T-helper 2 cell (primary cell): ENCODE measurements at places on chromosomes 4 and X.
A peak's percentile ranks its signal among the peaks of the same experiment; 100 is the strongest.

GRCh38 chr4:99029852-99030251 is 34.3 kb downstream of the METAP1 start:
- no peak for DNase-seq

DNA sequence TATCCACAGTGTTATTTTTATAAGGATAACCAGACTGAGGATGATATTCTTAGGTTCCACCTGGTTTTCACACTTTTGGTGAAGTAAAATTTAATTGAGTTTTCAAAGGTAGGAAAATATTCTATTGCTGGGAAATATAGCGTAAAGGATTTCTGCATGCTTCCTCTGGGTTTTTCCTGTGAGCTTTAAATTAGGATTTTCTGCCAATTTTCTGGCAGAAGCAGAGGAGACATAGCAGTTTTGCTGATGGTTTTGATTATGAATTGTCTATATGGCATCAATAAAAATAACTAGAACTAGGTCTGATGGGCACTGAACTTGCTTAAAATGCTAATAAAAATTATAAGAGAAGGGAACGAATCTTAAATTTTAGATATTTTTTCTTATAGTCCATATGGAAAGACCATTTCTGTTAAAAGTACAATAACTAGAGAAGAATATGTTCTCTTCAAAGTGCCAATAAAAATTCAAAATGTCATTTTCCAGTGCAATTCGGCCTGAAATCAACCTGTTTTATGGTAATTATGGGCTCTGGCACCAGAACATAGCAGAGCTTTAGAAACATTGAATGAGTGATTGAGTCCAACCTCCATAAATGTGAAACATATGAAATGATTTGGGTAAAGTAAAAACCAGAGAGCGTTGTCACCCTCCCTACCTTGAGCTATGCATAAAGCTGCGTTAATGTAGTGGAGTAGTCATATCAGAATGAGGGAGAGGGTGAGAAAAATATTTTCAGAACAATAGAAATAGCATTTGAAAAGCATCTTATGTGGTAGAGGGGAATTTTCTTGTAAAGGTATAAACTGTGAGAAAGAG is 279.7 kb downstream of the SPRY1 start:
- no peak for DNase-seq

DNA sequence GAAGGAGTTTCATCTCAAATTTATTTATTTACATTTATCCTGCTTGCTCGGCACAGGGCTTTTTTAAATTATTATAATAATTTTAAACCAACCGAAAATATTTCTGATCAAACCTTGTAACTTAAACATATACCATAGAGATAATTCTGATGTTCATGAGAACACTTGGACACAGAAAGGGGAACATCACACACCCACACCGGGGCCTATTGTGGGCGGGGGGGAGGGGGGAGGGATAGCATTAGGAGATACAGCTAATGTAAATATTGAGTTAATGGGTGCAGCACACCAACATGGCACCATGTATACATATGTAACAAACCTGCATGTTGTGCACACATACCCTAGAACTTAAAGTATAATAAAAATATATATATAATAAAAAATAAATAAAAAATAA is 2.9 kb downstream of the ANXA5 start:
- no peak for DNase-seq

DNA sequence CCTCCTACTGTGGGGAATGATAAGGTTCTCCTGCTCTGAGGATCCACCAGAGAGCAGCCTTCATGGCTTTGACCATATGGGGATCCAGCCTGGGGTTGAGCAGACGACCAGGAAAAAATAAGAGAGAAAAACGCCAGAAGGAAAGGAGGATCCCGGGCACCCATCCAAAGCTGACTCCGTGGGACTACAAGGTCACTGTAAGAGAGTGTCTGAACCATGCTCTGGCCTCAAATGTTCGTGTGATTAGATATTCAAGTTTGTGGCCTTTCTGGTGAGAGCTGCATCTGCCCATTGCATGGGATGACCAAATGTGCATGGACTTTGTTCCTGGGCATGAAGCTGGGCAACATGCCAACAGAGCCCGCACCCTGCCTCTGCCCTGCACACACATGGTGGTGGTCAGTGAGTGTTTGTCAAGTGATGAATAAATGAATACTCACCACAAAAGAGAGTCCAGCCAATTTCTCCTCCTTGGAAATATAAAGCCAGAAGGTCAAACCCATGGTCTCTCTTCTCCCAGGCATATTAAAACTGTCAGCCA is 346.0 kb upstream of the GATB start:
- no peak for DNase-seq

- DNase-seq, result peak; percentile 27
Measured at GRCh38 chrX:154374313-154375155, at the start of gene FLNA. Gene FLNA (minus strand): TSS chrX:154374634. CDS start chrX:154371245, 3,389 bp downstream.

GRCh38 chrX:12686331-12686730 is 104.9 kb upstream of the PRPS2 start:
- no peak for DNase-seq

DNA sequence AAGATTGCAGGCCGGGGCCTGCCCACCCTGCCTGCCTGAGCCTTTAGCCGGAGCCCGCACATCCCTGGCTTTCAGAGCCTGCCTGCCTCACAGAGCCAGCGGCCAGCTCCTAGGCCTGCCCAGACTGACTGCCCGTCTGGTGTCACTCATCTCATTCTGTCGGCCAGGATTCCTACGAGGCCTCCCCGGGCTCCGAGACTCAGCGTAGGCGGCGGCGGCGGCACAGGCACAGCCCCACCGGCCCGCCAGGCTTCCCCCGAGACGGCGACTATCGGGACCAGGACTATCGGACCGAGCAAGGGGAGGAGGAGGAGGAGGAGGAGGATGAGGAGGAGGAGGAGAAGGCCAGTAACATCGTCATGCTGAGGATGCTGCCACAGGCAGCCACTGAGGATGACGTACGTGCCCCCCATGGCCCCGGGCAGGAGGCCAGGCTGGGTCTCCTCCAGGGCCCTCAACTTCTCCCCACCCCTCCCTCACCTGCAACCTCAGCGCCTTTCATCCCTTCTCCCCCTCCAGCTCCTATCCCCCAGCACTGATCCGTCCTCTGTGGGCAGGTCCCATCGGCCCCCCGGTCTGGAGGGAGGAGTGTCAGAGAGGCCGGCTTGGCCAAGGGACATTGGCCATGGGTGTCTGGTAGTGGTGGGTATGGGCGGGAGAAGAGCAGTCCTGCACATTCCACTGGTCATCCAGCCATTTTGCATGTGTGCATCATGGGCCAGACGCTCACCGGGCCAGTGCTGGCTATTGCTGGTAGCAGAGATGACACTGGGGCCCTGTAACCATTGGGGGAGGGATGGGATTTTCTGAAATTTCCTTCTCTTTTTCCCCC is 22.6 kb upstream of the UBA1 start:
- DNase-seq, result no peak

DNA sequence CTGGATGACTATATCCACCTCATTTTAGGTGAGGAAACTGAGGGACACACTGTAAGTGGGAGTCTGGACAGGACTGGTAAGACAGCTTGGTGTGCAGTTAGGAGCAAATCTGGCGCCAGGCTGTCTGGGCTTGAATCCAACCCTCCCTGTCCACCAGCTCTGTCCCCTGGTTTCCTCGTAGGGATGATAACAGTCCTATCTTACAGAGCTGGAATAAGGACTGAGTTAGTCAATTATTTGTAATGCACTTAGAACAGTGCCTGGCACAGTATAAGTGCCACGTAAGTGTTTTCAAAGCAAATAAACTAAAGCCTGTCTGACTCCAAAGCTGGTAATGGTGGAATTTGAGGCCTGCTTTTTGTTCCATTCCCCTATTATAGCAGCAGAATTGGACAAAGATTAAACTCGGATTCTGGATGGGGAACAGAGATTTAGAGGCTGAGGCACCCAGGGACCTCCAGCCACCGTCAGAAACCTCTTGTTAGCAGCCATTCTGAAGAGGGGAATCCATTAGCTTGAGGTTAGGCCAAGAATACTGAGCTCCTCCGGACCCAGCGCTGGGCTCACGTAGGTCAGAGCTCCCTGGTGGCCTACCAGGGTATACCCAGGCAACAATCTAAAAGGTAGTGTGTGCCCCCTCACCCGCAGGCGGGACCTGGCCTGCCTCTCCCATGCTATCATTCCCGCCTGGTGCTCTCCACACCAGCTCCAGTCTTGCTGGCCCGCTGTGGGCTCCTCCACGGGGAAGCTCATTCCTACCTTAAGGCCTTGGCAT is 102.1 kb downstream of the UCHL1 start:
- DNase-seq, result no peak

DNA sequence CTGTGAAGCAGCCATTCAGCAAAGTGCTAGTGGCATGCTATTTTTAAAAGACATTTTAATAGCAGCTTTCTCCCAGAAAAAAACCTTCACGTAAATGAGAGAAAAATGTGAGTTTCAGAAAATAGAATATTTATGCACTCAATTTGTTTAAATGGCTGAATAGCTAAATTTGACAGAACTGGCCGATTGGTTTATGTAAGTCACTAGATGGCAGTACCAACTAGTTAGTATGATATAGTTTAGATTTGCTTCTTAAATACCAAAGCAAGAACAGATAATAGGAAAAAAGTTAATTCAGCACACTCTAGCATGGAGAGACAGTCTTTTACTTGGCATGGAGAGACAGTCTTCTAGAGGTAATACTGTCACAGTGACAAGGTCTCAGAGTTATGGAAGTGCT is 250.1 kb downstream of the SNCA start:
- DNase-seq, result no peak

- no peak for DNase-seq
Measured at GRCh38 chr4:112626228-112626627, 10.5 kb downstream of the ZGRF1 start.

GRCh38 chr4:86448871-86449270 is 89.0 kb upstream of the MAPK10 start:
- peak; percentile 7 for DNase-seq

- DNase-seq, result no peak
Measured at GRCh38 chrX:152641256-152641875, 3.7 kb downstream of the GABRQ start.

DNA sequence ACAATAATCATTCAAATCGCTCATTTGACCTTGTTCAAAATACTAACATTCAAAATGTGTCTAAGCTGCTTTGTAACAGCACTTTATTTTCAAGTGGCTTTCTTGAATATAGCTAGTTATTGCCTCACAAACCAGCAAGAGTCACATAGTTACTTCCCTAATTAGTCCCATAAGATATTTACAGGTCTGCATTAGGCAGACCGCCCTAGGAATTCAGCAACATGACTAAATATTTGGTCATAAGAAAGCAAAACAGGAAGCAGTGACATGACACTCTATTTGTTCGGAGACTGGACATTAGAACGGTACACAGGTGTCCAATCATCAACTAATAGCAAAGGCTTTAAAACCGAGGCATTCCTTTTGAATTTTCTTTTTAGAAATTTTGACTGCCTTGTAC is 262.0 kb downstream of the COL25A1 start:
- no peak for DNase-seq

DNA sequence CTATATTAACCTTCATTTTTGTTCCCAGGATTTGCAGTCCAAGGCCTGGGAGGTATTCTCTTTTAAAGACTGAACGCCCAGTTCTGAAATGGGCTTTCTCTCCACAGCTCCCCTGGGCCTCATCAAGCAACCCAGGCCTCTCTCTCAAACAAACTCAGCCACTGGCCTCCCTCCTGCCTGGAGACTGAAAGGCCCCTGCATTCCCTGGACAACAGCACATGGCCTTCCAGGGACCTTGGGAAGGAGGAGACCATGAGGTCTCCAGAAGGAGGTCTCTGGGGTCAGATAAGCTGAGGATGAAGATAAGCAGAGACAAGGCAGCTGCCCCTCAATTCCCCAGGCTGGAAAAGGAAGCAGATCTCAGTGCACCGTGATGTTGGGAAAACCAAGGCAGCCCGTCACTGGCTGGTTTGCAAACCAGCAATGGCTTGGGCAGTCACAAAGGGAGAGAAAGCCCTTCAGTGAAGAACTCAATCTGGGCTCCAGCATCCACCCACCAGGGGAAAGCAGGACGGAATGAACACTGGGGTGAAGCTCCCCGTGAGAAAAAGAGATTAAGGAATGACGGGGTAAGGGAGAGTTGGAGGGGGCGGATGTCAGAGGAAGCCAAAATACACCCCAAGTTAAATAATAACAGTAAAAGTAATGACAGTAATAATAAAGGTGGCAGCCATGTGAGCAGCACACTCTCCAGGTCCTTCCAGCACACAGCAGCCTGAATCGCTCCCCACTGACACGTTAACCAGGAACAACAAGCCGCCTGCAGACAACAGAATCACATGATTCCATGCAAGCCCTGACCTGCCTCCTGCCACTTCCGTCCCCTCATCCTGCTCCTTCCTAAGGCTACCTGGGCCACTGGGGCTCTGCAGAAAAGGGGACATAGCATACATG is 22.3 kb downstream of the AMOT start:
- DNase-seq, result no peak

DNA sequence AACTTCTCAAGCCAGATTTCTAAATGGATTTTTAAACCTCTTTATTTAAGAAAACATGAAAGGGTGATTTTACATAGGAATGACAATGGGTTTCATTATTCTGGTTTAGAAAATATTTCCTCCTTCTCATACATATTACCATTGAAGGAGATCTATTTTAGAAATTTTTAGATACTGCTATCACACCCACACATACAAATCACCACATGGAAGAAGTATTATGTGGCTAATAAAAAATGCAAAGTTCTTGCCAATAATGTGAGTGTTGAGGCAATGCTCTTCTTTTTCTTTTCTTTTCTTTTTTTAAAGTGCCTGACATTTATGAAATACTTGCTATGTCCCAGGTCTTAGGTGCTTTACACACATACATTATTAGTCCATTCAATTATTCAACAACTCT is 6.8 kb downstream of the STAP1 start:
- DNase-seq, result no peak

DNA sequence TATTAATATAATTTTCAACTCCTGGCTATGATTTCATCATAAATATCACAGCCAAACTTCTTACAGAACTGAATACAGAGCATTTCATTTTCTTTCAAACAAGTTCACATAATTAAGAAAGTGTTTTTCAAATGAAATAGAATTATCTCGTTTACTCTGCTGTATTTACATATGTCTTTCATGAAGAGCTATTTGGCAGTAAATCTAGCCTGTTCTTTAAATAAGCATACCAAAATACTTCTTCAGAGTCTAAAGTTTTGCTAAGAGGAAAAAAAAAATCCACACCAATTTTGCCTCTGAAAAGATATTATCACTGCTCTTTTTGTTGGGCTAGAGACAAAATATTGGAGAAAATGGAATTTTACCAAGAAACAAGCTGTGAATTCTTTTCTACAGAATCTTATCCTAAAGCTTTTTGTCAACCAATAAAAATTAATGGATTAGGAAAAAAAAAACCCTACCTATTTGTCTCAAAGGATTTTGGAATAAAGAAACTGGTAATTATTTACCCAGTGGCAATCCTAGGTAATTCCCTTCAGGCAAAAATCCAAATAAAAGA is 287.9 kb upstream of the NR3C2 start:
- DNase-seq, result no peak

- peak; percentile 59 for DNase-seq
Measured at GRCh38 chrX:153966841-153967535, 4.6 kb downstream of the HCFC1 start.

DNA sequence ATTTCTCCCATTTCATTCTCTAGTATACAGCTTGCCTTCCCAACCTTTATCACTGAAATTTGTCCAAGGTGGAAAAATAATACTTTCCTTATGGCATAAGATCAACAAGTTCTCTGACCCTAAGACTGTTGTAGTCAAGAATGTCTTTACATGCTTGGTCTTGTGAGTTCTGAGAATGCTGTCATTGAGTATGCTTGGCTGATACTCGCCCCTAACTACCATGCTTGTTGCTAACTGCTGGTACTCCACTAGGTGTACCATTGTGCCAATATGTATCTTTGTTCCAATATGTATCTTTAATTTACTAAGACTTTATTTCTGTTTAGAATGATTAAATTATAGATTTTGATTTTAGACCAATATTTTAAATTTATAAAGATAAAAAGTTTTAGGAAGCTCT is 796.4 kb downstream of the PCDH7 start:
- DNase-seq, result no peak

GRCh38 chr4:1862055-1862911 is 6.3 kb upstream of the LETM1 start:
- no peak for DNase-seq
